Posterior vena cava (tissue), 2 donors: ENCODE measurements at places on chromosomes 13 and 19.

DNA sequence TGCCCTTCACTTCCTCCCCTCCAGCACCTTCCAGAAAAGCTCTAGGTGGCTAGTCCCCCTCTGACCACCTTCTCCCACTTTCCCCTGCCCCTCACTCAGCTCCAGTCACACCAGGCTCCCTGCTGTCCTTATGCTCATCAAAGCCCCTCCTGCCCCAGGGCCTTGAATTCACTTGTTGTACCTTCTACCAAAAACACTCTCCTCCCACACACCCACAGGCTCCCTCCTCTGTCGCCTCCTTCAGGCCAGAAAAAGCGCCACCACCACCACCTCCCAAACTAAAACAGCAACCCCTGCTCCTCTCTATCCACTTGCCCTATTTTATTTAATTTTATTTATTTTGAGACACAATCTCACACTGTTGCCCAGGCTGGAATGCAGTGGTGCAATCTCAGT is 4.8 kb upstream of the CEACAM16 start:
- no peak for DNase-seq

- DNase-seq = no peak
Measured at GRCh38 chr13:25281935-25282332, 5.4 kb downstream of the MTMR6 start.

- DNase-seq = no peak
Measured at GRCh38 chr13:42875475-42876269, 94.3 kb downstream of the FAM216B start.

GRCh38 chr19:924553-925086 is 1.2 kb upstream of the ARID3A start:
- no peak for DNase-seq

- no peak for DNase-seq
Measured at GRCh38 chr19:57671124-57671895, 2.6 kb downstream of the ZSCAN4 start.

- DNase-seq = no peak
Measured at GRCh38 chr19:33245948-33246708, 20.5 kb upstream of the SLC7A10 start.
